ENCODE measurements at places on chromosomes 12 and 14.

- DNase-seq: peak; percentile 5
Measured at GRCh38 chr12:54549774-54550451, 512 bp downstream of the PDE1B start.

- no peak for DNase-seq
Measured at GRCh38 chr12:117699575-117699974, 269.2 kb downstream of the KSR2 start.

DNA sequence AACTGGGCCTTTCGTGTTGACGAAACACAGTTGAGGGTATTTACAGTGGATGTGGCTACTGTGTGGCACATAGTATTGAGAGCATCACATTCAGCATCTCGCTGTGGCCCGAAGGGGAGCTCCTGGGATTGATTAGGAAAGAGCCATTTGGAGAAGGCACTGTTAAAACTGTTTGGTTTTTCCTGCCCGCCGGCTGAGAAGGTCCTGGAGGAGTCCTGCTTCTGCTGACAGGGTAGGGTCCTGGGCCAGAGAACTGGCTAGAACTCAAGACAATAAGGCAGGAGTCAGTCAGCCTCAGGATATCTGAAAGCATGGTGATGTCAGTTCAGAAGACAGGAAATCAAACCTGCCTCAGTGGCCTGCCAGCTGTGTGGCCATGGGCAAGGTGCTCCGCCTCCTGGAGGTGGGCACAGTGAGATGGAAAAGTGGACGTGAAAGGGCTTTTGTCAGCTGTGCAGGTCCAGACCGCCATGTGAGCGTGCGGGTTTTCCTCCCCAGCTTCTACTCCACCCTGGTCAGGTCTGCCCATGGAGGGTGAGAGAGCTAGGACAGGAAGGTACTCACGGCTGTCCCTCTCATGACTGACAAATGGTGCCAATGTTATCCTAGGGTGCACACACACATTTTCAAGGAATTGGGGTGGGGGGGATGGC lies 92.3 kb downstream of the NTF3 start:
- DNase-seq: no peak

DNA sequence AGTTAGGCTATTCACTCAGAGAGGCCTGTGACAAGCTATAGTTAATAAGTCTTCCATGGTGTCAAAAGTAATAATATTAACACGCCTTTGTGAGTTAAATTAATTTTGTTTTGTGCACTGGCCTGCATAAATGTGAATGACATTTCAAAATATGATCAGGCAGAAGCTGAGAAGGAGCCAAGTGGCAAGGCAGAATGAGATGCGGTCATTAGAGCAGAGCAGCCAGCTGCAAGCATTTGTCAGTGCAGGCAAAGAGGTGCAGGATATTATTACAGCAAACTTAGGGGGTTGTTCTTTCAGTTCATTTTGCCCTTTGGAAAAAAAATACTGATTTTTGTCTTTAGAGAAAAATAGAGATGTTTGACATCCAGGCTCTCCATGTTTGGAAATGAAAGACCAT lies 364.5 kb downstream of the PAWR start:
- DNase-seq: no peak

DNA sequence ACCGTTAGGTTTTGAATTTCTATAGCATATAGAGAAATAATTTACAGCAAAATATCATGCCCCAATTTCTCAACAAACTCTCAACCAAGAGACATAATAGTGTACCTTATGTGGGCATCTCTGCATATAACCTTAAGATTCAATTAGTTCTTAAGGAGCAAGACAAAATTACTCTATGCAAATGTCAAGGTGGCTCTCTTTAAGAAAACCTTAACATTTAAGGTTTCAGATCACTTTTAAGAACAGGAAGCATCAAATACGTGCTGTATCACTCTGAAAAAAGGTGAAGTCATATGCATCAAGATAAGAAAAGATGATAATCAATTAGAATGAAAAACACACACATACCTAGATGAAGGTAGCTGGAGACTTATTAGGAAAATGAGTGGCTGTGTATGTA lies 728.0 kb downstream of the FLRT2 start:
- DNase-seq: no peak

DNA sequence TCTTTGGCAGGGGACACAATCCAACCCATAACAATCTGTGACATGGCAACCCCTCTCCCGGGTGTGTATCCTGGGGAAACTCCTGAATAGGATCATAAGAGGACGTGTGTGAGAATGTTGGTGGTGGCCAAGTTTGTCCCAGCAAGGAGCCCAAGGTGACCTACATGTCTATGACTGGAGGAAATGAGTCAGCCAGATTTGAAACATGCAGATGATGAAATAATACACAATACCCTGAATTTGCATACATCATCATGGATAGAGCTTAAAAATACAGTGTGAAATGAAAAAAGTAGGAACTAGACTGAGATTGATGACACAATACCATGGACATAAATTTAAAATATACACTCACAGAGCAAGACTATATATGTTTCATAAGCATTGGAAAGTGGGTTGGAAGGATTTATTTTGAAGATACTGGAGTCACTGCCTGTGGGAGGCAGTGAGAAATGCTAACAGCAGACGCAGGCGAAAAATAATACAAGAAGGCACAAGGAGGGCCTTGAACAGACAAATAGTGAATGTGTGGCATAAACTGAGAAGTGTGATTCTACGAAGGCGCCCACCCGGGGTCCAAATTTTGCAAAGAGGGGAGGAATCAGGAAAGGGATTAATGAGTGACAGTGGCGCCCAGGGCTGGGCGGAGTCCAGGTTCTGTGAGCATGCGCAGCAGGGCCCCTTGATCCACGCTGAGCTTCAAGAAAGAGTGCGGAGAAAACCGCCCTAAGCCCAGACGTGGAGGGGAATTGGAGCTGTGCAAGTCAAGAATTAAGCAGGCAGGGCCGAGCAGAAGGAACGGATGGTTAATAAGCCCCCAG lies 7.0 kb upstream of the MAP1LC3B2 start:
- no peak for DNase-seq

GRCh38 chr12:56769868-56770267 lies 6.7 kb downstream of the HSD17B6 start:
- DNase-seq: no peak

DNA sequence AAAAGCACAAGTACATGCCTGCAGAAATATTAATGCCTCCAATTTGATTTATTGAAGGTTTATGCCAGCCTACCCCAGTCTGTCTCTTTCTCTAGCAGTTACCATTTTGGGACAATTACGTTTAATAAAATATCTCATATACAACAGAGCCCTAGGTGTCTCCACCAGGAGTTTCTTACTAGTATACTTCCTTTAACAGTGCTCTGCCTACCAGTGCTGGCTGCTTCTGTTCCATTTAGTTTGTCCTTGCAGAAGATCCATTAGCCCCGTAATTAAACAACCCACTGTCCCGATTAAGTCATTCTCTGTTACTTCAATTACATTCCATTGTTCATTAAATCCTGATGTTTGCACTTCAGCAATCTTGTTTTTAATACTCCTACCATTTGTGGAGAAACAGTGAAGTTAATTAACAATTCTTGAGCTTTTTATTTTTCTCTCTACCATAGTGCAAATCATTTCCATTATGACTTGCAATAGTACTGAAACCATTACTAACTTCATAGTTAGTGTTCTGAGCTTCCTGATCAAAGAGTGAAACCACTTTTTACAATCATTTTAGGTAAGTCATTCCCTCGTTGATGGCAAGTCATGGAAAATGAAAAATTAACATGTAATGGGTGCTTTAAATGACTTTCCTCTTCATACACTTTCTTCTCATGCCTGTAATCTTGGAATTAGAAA lies 121.1 kb downstream of the PLXNC1 start:
- DNase-seq: no peak

GRCh38 chr14:84029720-84030119 lies 1500.2 kb upstream of the FLRT2 start:
- no peak for DNase-seq

GRCh38 chr12:39533951-39534350 lies 85.7 kb downstream of the ABCD2 start:
- DNase-seq: no peak

Measured in stimulated activated CD4-positive, alpha-beta T cell treated with anti-CD3 and anti-CD28 coated beads, TNF-alpha, amount 100 ng/mL, for 4 hours (primary cell).